ENCODE measurements at places on chromosomes 3 and 15.
A peak's percentile ranks its signal among the peaks of the same experiment; 100 is the strongest.

DNA sequence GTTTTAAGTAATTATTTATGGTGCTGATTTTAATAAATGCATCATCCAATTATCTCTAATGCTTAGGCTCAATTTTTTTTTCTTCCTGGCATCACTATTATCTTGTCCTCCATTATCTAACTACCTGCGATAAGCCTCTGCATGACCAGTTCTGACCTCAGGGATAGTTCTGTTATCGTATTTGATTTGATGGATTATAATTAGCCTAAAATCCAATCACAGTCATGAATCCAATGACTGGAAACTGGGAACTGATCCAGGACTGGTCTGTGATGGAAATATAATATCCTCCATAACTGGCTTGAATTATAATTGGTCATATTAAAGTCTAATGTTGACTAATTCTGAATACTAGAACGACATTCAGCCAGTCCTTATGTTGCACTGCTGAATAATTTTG lies 1.1 kb downstream of the MYH15 start:
- no peak for DNase-seq

DNA sequence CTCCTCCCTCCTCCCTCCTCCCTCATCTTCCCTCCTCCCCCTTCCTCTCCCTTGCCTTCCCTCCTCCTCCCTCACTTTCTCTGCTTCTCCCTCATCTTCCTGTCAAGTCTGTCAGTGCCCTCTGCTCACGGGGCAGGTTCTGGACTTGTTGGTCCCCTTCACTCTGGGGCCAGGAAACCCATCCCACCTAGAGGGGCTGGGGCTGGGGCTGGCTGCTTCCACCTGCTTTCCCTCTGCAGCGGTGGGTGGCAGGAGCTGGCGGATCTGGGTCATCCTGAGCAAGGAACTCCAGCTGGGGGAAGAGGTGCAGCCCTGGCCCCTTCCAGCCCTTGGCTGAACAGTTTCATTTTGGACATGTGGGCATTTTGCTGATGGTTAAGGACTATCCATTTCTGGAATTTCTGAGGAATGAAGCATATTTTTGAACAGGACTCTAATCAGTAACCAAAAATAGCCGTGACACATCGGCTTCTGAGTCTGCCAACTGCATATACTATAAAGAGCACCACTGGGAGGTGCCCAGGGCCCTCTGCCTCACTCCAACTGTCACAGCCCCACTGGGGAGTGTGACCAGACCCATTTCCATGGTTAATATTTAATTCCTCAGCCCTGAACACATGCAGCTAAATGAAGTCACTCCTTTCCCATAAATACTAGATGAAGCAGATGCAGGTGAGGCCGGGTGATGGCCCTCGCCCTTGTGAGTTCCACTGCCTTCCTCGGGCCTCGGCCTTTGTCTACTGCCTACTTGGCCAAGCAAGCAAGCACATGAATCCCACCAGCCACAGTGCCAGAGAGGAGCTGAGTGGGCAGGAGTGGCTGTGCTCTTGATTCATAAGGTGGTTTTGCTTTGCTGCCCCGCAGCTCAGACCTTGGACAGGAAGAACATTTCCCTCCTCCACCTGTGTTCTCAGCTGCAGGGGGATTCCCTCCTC lies 39.8 kb downstream of the CHDH start:
- DNase-seq: no peak

DNA sequence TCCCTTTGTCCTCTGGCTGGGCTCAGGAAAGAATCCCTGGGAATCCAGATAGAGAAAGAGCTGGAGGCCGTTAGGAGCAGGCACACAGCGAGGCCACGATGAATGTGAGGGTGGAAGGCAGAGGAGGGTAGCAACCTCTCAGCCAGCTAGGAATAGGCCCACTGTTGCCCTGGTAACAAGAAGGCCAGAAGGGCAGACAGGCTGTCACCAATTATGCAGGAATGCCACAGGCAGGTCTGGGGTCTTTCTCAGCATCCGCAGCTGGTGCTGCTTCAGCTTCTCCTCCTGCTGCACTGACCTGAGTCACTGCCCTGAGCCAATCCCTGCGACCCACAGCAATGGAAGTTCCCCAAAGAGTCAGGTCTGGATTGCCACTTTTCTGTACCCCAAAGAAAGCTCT lies 62.8 kb upstream of the C3orf80 start:
- DNase-seq: no peak

- peak; percentile 39 for DNase-seq
These were observed 5.2 kb upstream of the TCF12 start for GRCh38 chr15:56913241-56913640.

DNA sequence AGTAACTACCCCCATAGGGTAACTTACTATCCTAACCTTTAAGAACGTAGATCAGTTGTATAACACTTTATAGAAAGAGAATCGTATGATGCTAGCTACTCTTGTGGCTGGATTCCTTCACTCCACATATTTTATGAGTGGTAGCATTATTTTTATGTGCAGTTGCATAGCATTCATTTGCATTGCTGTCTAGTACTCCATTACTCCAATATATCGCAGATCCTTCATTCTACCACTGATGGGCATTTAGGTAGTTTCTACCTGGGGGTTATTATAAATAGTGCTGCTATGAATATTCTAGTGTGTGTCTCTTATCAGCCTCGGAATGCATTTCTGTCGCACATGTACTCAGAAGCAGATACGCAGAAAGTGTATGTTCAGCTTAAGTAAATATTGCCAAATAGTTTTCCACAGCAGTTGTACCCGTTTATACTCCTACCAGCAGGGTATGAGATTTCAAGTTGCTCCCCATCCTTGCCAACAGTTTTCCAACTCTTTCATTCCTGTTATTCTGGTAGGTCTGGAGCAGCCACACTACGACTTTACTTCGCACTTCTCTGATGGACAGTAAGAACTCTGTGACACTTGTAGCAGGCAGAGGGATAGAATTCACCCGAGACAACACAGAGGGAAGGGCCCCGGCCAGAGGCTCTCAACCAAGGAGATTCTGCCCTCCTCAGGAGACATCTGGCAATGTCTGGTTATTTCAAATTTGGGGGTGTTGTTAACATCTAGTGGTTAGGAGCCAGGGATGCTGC lies 9.8 kb upstream of the VGLL4 start:
- DNase-seq: no peak

DNA sequence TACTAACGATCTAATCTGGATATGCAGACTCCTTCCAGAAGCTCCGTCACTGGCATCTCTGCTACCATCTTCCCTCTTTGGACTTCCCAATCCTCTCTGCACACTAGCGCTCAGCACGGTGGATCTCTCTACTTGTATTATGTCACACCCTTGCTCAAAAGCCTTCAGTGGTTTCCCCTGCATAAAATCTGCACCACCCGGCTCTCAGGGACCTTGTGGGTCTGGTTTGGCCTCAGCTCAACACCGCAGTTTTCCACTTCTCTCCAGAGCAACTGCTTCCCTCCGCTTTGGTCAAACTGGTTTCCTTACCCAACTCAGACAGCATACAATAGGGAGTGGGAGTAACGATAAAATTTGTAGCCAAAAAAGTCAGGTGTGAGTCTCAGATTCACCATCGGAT lies 30.7 kb upstream of the HES1 start:
- no peak for DNase-seq

GRCh38 chr3:12939137-12939536 lies 97.8 kb upstream of the RPL32 start:
- no peak for DNase-seq

- peak; percentile 37 for DNase-seq
These were observed 16.8 kb upstream of the CRBN start for GRCh38 chr3:3196148-3196861.

- DNase-seq: no peak
These were observed 427.2 kb downstream of the OCA2 start for GRCh38 chr15:27671819-27672437.

DNA sequence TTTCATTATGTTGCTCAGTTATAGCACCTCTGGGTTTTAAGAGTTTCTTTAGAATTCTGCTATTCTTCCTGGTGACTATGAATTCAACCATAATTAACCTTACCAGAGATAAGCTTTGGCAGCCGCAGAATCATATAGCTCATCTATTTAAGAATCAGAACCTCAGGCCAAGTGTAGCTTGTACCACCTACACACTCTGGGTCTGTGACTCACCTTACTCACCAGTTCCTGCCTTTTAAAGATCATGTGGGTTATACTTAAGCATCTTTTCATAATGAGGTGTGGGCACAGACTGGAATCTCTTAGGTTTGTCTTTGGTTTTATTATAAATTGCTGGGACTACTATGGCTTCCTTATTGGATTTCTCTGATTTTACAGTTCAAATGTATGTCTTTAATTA lies 21.9 kb downstream of the CDV3 start:
- no peak for DNase-seq

DNA sequence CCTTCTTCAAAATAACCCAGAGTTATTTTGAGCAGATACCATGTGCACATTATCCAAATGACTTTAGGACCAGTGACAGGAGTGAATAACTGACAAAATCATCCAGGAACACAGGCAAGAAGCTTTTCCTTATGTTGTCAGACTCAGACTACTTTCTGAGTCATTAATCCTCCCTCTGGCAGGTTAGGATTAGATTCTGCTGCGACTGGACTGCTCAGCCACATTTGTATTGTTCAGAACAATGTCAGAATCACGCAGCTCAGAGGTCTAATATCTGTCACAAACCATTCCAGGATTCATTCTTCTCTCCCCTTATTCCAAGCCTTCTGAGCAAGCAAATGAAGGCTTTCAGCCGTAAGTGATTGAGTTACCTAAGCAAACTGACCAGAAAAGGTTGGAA lies 34.8 kb upstream of the FAM174B start:
- no peak for DNase-seq

DNA sequence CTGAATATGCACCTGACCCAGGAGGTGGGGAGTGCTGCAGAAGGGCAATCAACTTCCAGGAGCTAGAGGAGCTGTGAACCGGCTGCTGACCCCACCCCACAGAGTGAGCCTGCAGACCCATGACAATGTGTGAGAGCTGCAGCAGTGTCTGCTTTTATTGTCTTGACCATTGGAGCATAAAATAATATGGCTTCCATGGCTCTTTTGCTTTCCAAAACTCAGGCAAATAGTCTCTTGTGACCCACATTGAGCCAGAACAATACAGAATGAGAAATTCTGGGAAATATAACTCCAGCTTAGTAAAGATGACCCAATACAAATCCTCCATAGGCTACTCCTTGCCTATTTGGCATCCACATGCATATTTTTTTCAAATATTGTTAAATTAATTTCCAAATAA lies 309.6 kb downstream of the PYDC2 start:
- DNase-seq: no peak

GRCh38 chr3:111073218-111073617 lies 1.6 kb downstream of the NECTIN3 start:
- DNase-seq: no peak

GRCh38 chr3:70990723-70991122 lies 592.8 kb downstream of the FOXP1 start:
- DNase-seq: no peak
